Dorsolateral prefrontal cortex (tissue), 122 donors: ENCODE measurements at places on chromosomes 12 and 14. TPM values are rescaled to one million over a fixed set of nuclear protein-coding genes. Genes with fewer than 3 reads are reported as not detected.

DNA sequence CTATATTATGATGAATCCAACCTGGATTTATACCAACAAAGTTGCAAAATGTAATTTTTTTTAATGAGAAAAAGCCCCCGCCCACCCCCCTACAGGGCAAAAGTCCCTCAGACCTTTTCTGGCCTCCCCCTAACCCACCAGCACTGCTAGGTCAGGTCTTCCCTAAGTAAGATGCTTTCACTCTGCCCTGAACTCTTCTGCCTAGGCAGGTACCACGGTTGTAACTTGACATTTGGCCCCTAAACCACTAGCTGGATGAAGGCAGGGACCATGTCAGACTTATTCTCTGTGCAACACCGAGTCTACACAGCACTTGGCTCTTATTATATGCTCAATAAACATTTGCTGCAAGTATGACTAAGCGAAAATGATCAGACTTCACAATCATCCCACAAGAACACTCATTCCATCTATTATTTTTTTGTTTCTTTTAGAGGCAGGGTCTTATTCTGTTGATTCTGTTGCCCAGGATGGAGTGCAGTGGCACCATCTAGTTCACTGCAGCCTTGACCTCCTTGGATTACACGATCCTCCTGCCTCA is 63.2 kb downstream of the SPRING1 start:
- DNase-seq: no peak

The ARHGDIB gene
- total RNA-seq: 81.8 TPM

DNA sequence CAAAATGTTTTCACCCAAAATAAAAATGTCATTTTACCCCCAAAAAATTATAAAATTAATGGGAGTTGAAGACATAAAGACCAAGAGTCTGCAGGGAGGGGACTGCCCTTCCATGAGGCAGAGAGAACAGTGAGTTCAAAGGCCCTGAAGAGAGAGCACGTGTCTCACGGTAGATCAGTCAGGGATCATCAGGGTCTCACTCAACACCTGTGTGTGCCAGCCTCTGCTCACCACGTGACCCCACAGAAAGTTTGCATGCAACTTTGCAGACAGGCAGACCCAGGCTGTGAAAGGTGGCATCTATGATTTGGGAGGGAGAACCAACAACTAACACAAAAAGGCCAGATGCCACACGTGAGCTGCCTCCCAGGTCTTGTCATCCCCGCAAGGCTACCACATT is 33.1 kb downstream of the CLMN start:
- DNase-seq: no peak

- DNase-seq: no peak
Measured at GRCh38 chr12:46246021-46246700, 22.7 kb downstream of the SLC38A1 start.

- no peak for DNase-seq
Measured at GRCh38 chr14:59510966-59511365, 26.6 kb downstream of the JKAMP start.

The TMEM52B gene
- 1.2 TPM for total RNA-seq

GRCh38 chr14:35122696-35123387 is 490 bp downstream of the PRORP start:
- no peak for DNase-seq
